Activated CD4-positive, alpha-beta T cell treated with anti-CD3 and anti-CD28 coated beads, Interleukin-2, amount 10 ng/mL, durations not matched to agents 24 days and 14 days (primary cell): ENCODE measurements at places on chromosomes 2 and 18.

GRCh38 chr2:199356412-199356811, 101.3 kb downstream of the SATB2 start:
- no peak for DNase-seq

GRCh38 chr2:3187467-3187866, 190.2 kb downstream of the EIPR1 start:
- no peak for DNase-seq

DNA sequence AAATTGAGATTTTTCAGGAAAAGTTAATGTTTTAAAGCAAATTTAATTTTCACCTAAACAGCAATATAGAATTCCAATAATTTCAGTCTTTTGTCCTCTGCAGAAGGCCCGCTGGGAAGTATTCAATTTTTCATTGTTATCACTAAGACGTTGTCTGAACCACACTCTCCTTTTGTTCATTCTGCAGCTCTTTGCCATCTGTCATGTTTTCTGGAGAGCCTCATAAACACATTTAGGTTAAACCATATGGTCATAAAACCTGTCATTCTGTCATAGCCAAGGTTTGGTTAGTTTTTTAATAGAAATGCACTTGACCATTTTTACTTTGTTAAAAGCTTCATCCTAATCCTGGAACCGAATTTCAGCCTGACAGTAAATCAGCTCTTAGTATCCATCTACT, 54.0 kb upstream of the PGAP1 start:
- DNase-seq, result peak; percentile 39

DNA sequence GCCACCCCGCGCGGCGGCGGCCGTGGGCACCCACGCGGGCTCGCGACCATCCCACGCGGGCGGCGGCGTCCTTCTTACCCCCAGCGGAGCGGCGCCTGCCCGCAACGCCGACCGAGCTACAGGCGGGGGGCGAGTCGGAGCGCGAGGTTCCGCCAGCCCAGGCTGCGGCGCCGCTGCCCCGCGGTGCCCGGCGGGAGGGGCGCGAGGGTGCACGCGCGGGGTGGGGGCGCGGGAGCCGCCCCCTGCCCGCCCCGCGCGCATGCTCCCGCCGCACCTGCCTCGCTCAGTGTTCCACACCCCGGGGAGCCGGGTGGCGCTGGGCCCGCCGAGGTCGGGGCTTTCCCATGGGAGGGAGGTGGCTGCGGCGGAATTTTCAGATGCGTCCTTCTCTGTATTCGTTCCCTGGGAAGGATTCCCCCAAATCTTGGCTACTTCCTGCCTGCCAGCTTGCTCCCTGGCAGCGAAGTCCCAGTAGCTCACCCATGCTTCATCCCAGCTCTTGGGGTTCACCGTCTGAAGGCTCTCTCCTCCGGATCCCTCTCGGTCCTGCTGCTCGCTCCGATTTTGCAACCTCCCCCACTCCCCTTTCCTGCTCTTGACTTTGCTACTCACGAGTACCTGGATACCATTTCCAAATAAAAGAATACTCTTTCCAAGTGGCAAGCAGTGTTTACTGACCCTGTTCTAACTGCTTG, at the start of gene L3MBTL4:
TSS of gene L3MBTL4 (minus strand) at position 189 of the 695 bp plus-strand sequence. CDS start 103,286 bp downstream, outside the sequence.
- DNase-seq, result peak; percentile 66

GRCh38 chr2:68404164-68404563, 39.1 kb downstream of the PLEK start:
- no peak for DNase-seq

GRCh38 chr2:135149251-135149650, 97.2 kb downstream of the RAB3GAP1 start:
- DNase-seq, result no peak

- peak; percentile 65 for DNase-seq
Measured at GRCh38 chr2:216619411-216620393, 13.5 kb upstream of the IGFBP2 start.

DNA sequence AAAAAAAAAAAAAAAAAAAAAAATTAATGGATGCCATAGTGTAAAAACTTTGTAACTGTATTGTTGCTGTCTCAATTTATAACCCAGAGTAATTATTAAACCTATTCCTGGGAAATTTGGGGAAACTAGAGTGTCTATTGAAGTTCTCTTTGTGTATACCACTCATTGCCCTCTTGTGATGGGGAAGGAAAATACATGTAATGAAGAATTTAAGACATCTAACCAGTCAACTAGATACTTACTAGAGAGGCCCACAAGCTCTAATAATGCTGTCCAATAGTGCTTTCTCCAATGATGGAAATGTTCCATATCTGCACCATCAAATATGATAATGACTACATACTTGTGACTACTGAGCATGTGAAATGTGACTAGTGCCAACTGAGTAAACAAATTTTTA, 168.5 kb upstream of the SLC39A10 start:
- no peak for DNase-seq

GRCh38 chr2:98730707-98731040, 258 bp downstream of the MGAT4A start:
- DNase-seq, result peak; percentile 88

- no peak for DNase-seq
Measured at GRCh38 chr2:26185954-26186770, 13.3 kb downstream of the GAREM2 start.

- DNase-seq, result no peak
Measured at GRCh38 chr2:216179015-216179414, 69.9 kb downstream of the XRCC5 start.

GRCh38 chr18:61850756-61851155, 42.1 kb downstream of the RNF152 start:
- DNase-seq, result no peak

- DNase-seq, result peak; percentile 18
Measured at GRCh38 chr2:60337142-60337497, 216.3 kb downstream of the BCL11A start.

DNA sequence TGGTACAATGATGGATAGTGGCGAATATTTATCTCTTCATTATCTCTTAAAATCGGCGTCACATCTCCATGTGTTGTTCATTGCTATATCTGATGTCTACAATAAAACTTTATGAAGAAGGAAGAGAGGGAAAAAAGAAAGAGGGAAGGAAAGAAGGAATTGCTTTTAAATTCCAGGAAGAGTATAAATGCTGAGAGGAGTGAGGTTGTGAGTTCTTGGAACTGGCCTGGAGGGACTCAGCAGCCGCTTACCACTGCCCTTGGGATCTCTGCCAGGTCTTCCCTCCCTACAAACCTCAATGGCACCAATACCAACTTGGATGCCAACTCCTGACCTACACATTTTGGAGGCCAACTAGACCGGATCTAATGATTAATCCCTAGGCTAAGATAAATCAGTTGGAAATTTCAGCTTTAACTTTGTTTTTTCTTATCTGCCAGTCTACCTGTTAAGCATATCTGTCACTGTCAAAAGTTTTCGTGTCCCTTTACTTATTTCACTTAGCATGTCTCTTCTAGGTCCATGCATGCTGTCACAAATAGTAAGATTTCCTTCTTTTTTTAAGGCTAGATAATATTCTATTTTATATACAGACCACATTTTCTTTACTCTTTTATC, 9.8 kb downstream of the SCN9A start:
- DNase-seq, result no peak
